Brain pericyte (primary cell): ENCODE measurements at places on chromosomes 5 and 9.

- DNase-seq: no peak
These were observed 133.0 kb downstream of the SMC2 start for GRCh38 chr9:104227108-104227507.

DNA sequence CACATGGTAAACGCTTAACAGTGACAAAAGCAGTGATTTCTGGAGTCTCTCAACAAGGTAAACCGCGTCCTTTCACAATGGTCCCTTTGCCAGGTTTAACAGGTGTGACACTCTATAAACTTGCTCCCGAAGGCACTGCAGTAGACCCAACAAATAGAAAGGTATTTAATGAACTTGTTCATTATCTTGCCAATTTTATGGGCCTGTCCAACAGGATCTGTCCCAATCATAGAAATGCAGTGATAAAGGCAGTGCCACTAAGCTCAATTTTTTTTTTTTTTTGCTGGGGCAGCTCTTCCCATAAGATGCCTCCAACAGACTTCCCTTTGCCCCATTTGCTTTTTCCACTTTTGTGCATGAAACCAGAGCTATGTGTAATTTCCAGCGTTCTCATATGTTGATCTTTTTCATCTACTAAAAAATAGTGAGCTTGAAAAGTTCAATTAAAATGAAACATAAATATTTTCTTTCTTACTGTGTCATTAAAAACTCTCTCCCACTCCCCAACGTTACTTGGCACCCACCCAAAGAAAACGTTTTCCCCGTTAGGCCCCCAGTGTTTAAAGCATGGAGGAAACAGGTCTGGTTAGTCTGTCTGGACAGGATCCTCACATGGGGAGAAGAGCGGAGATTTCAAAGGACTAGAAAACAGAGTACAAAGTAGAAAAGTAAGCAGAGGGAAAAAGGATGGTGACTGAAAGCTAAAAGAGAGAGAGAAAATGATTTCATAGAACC lies 80.9 kb upstream of the SPATA31D4 start:
- DNase-seq: no peak

DNA sequence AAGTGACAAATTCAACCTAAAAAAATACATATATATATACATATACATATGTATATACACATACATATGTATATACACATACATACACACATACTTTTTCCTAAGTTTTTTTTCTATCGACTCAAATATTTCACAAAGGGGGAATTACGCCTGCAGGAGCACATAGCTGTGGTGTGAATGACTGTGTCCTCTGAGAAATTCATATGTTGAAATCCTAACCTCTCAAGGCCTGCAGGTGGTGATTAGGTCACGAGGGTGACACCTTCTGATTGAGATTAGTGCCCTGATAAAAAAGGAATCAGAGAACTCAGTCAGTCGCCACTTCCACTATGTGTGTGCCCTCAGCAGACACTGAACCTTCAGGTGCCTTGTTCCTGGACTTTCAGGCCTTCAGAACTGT lies 248.7 kb downstream of the SEMA5A start:
- DNase-seq: no peak

- no peak for DNase-seq
These were observed 66.7 kb upstream of the PRDM9 start for GRCh38 chr5:23440703-23441102.
